ENCODE measurements at places on chromosomes 11 and 22. TPM values are rescaled to one million over a fixed set of nuclear protein-coding genes. Genes with fewer than 3 reads are reported as not detected.
A peak's percentile ranks its signal among the peaks of the same experiment; 100 is the strongest.

VPREB3 gene
- total RNA-seq, result not detected

GAB4 gene
- total RNA-seq, result not detected

GRCh38 chr22:29887358-29887757 lies 4.4 kb downstream of the MTMR3 start:
- DNase-seq, result no peak

- peak; percentile 86 for DNase-seq
These were observed 379.5 kb downstream of the ETS1 start for GRCh38 chr11:128207861-128208321.

OR51E2 gene
- not detected for total RNA-seq

DNA sequence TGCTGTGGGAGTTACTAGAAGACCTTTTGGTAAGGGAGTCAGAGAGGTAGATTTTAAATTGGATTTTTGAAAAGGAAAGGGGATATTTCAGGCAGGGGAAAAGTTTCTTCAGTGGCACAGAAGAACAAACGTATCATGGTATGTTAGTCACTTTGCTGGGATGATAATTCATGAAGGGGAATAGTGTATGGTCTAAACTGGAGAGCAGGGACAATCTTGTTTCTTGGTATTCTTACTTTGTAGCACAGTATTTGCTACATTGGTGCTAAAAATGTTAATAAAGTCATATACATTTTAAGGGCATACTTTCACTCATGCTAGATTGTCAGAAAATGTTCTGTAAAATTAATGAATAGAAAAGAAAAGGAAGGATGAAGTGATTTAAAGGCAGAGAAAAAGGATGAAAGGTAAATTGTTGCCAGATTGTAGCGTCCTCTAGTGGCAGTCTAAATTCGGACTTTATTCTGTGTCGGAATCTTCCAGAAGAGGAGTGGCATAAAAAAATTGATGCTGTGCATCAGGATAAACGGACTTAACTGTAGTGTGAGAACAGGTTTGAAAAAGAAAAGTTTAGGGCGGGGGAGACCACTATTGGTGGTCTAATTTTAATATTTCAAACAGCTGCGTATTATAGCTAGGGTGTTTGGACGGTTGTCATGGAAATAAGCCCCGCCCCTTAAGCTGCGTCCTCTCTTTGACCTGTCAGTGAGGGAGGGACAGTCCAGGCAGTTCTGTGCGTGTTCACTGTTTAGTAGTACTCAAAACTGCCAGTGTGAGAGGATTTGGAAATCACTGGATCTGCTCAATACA lies at the start of gene BCO2:
Gene BCO2, plus strand, starts transcription at position 724 of the 810 bp plus-strand sequence. CDS start 90 bp downstream, outside the sequence.
- peak; percentile 82 for DNase-seq

GGT1 gene
- 23.0 TPM for total RNA-seq

- DNase-seq, result no peak
These were observed 66.6 kb upstream of the PRODH start for GRCh38 chr22:19002684-19003038.

- DNase-seq, result no peak
These were observed 2.6 kb upstream of the MRGPRE start for GRCh38 chr11:3234846-3235245.

GRCh38 chr11:105219269-105219668 lies 79.7 kb upstream of the CARD18 start:
- DNase-seq, result no peak

DNA sequence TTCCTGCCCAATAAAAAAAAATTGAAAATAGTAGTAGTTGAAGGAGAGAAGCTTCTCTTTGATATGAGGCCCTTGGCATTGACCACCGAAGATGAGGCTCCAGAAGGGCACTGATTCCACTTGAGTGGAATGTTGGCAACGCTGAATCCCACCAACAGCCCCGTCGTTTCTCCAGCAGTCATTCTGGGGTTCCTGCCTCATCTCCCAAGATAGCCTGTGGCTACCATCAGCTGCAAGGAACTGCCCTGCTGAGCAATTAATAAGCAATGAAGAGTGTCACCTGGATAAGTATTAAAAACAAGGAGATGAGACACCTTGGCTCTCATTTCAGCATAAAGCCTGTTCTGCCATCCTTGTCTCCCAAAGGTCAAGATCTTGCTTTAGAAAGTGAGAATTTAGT lies 144.1 kb downstream of the CSNK2A3 start:
- no peak for DNase-seq

DNAJB7 gene
- total RNA-seq, result not detected

EFCAB6 gene
- total RNA-seq, result 0.13 TPM

OR56B1 gene
- not detected for total RNA-seq

DNA sequence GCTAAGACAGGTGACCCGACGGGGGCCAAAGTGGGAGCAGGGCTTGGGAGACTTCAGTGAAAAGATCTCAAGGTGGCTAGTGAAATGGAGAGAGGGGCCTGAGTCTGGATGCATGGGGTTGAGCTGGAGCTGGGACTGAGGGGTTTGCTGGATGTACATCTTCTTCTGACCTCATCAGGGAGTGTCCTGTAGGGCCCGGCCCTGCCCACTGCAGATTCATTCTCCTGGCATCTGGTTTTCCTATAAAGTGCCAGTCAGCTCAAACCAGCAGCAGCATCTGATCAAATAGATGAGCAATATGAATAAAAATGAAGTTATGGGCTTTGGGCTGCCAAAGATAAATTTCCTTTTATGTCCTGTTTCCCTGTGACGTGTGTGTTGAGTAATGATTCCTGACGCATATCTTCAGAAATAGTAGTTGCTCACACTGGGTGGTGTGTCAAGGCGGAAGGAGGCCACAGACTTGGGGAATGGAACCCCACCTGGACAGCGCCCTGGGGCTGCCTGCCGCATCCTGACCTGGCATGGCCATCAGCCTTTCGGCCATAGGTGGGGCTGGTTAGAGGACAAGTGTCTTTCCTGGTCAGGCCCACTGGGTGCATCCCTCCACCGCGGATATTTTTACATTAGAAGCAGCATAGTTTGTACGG lies 135.4 kb downstream of the OSBP2 start:
- DNase-seq, result peak; percentile 92

GRCh38 chr11:76561245-76561644 lies 109.3 kb downstream of the LRRC32 start:
- DNase-seq, result peak; percentile 33

DNA sequence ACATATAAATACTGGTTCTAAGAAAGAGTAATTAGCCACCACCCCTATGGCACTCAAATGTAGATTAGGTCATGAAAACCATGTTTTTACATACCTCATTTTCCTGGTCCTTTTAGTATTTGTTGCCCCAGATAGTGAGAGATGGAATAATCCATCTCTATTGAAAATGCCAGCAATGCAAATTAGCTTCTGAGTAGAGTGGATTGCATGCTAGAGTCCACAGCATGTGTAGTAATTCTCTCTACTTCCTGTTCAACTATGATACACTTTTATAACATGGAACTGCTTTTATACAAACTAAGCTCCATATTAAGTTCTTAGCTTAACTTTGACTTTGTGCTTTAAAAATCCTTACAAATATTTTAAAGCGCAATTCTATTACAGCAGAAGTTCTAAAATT lies 73.2 kb downstream of the TRPC6 start:
- DNase-seq, result no peak

- DNase-seq, result no peak
These were observed 44.1 kb upstream of the E2F8 start for GRCh38 chr11:19284881-19285280.

GRCh38 chr11:15238856-15239255 lies 124.1 kb downstream of the INSC start:
- no peak for DNase-seq

- DNase-seq, result no peak
These were observed 92.8 kb downstream of the FAR1 start for GRCh38 chr11:13761250-13761649.

GRCh38 chr11:93005239-93005638 lies 35.8 kb downstream of the MTNR1B start:
- DNase-seq, result no peak

NUP98 gene
- 106 TPM for total RNA-seq

LGR4 gene
- total RNA-seq, result 2.7 TPM

GRCh38 chr11:46333394-46333947 lies 13.8 kb upstream of the DGKZ start:
- no peak for DNase-seq

GRCh38 chr11:121328176-121328966 lies 35.8 kb downstream of the SC5D start:
- no peak for DNase-seq

UBQLNL gene
- total RNA-seq, result not detected

- DNase-seq, result no peak
These were observed 40.7 kb downstream of the LRP5 start for GRCh38 chr11:68353118-68353517.

CALCA gene
- not detected for total RNA-seq

DNA sequence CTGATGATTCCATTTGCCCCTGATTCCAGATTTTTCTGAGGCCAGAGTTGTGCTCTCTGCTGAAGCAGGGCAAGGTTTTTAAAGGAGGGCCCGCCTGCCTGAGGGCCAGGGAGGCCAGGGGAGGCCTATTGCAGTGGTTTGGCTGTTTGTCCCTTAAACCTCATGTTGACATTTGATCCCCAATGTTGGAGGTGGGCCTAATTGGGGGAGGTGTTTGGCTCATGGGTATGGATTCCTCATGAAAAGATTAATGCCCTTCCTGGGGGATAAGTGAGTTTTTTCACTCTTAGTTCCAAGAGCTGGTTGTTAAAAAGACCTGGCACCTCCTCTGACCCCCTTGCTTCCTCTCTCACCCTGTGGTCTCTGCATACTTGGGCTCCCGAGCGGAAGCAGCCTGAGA lies 9.2 kb downstream of the GAL3ST3 start:
- DNase-seq, result no peak

GRCh38 chr11:489610-490185 lies 17.3 kb downstream of the RNH1 start:
- DNase-seq, result no peak

GSTT2B gene
- 7.0 TPM for total RNA-seq

DNA sequence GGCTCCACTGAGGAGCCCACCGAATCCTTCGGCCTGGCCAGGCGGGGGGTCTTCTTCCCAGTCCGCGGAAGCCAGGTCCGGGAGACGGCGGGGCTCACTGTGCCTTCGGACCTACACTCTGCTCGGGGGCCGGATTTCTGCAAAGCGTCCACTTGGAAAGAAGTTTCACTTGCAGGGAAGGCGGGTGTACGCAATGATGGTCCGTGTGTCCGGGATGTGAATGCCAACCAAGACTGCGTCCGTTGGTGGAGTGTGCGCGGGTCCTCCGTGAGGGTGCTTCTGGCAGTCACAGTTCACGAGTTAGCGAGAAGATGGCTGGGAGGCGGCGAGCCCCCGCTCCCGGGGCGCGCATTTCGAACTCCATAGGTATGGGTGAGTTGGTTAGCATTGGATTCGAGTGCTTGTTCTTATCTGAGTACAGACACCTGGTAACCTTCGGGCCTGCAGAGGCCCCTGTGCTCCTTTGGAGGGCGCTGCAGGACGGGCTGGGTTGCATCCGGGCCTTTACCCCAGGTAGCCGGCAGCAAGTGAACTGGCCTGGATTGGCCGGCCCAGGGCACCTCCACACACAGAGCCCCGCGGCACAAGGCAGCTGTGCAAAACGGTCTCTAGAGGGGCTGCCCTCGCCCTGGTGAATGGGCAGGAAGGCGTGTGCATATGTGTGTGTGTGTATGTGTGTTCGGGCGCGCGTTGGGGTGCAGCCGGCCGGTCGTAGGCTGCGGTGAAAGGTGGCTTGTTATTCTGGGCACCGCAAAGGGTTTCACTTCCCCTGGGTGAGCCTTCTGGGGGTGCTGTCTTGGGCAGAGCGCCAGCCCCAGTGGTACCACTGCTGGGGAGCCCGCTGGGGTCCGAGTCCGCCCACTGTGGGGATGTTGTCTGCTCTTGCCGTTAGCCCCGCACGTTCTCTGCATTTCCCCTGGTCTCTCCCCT lies 13.3 kb upstream of the CYP2R1 start:
- peak; percentile 35 for DNase-seq

- DNase-seq, result no peak
These were observed 44.7 kb upstream of the PRODH start for GRCh38 chr22:18980829-18981228.

DNA sequence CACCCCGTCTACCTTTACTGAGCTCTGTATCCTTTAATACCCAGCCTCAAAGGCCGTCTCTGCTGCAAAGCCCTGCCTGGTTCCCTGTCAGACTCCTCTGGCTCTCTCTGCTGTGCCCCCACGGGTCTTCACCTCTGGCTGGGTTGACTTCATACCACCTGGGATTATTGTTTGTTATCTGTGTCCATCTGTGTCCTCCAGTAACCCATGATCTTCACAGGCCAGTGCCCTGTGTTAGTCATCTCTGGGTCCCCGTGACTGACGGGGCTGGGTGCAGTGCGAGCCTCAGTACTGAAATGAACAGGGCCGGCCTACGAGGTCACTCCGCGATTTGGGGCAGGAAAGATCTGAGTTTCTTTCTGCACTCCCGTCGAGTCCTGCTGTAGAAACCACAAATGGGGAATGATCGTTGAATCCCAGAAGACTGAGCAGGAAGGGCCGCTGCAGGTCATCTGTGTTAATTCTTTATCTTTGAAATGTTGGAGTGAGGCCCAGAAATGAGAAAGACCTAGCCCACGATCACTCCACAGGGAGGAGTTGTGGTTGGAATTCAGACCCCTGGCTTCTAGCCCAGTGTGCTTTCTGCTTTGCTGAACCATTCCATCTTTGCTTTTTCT lies 12.3 kb upstream of the TUB start:
- peak; percentile 56 for DNase-seq

DNA sequence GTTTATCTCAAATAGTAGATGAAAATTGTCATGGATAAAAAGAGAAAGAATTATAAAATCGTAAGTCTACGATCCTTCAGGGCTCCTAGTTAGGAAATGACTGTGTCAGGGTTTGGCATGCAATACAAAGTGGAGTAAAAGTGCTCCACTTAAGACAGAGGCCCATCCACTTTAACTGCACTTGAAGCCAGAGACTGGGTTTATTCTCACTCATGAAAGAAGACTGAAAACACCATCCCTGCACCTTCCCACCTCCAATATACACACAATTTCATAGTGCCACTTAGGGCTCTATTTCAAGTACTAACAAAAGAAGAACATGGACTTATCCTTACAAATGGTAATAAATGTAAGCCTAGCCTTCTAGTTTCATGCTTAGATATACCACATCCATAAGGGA lies 70.7 kb downstream of the ANO5 start:
- no peak for DNase-seq

Measured in dermis microvascular lymphatic vessel endothelial cell (primary cell).